Fibroblast of skin of abdomen (primary cell): ENCODE measurements at places on chromosomes 3 and 15.

- no peak for DNase-seq
Observed at GRCh38 chr3:125141596-125142419, 70.7 kb downstream of the SLC12A8 start.

DNA sequence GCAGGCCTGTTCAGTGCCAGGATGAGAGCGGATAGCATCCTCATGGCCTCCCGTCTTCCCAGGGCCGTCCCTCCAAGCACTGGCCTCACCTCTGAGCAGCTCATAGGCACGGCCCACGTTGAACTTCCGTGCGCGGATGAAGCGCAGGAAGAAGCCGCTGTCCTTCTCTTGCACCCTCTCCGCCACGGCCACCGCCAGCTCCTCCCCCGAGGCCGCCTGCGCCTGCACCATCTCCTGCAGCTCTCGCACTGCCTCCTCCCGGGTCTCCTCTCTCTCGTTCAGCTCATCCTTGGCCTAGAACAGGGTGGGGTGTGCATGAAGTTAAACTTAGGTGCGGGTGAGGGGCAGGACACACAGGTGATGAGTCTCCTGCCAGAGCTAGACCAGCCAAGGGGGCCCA, 4.3 kb downstream of the RLBP1 start:
- DNase-seq: no peak

GRCh38 chr3:127761441-127761801, 60.9 kb downstream of the MGLL start:
- DNase-seq: no peak

DNA sequence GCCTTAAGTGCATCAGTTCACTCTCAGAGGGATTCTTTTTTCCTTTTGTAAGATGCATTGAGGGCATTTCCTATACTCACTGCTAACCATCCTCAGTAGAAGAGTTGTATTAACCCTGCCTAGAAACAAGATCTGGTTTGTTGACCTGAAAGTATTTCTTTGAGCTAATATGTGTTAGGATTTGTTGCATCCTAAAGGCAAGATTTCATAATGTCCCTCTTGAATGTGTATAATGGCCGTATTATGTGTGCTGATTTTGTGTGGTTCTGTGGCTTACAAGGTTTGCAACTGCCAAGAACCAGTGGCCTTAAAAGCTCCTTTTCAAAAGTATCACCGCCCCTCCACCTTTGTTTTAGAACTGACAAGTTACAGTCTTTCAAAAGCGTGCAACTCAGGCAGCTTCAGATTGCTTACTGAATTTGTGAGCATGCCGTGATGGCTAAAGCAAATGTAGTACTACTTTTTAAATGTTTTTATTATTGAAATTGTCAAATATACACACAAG, 182.0 kb upstream of the BHLHE40 start:
- DNase-seq: no peak

DNA sequence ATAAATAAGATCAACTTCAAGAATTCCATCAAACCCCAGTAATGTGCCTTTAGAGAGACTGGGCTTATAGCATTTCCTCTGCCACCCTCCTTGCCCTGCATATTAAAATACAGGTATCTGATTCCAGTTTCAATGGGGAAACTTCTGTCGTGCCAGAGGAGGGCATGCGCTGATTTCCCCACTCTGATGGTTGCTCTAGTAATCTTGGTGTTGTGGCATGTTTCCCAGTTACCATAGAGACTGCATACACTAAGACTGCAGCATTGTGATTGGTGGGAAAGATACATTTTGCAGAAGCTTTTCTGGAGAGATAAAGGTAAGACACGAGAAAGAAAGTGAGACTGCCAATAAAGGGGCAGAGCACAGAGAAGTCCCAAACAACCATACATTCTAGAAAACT, 225.6 kb downstream of the TIGIT start:
- peak; percentile 45 for DNase-seq

- DNase-seq: no peak
Observed at GRCh38 chr3:97872525-97873042, 50.8 kb downstream of the CRYBG3 start.

- peak; percentile 91 for DNase-seq
Observed at GRCh38 chr15:78306176-78306774, 6.9 kb upstream of the SKIC8 start.

- DNase-seq: no peak
Observed at GRCh38 chr15:43749690-43750345, 3.6 kb downstream of the PDIA3 start.

DNA sequence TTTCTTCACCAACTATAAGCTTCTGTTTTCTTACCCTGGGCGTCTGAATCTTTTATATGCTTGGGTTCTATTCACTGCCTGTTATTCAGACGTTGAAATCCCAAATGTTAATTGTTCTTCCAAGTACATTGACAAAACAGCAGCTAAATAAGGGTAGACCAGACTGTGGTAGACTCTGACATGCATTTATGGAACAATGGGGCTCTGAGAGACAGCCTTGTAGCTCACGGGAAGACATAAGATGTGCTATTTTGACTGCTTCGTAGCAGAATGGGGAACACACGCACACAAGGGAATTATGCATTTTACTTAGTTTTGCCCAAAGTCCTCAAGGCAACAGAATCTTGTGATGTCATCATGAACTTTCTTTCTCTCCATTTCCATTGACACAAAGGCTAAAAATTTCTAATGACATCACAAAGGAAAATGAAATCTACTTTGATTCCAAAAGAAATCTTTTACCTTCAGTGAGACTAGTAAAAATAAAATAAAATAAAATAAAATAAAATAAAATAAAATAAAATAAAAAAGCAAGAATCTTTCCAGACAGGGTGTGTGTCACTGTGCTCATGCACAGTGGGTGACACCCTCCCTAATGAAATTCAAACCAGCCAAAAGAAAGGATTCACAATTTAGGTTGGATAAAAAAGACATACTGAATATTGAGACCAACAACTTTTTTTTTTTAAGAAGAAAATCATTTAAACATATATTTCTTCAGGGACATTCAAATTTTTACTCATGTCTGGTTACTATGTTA, 346.6 kb downstream of the ZBTB20 start:
- DNase-seq: no peak

DNA sequence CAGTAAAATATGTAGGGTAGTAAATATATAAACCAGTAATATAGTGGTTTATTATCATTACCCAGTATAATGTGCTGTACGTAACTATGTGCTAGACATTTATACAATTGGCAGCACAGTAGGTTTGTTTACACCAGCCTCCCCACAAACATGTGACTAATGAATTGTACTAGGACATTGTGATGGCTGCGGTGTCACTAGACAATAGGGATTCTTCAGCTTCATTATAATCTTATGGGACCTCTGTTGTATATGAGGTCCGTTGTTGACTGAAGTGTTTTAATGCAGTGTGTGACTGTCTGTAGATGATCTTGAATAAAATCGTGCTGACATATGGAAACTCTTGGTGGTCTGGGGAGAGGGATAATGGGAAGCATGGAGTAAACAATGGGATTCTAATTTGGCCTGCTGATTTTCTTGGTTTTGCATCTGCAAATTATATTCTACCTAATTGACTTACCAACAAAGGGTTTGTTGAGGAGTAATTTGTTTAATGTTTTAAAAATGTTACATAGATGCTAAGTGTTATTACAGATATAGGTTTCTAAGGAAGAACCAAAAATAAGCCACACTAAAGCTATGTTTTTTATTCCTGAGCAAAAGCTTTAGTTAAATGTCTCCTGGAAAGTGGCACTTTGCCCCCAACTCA, 496.5 kb upstream of the TBL1XR1 start:
- no peak for DNase-seq

- no peak for DNase-seq
Observed at GRCh38 chr3:105328338-105328730, 38.4 kb upstream of the ALCAM start.

DNA sequence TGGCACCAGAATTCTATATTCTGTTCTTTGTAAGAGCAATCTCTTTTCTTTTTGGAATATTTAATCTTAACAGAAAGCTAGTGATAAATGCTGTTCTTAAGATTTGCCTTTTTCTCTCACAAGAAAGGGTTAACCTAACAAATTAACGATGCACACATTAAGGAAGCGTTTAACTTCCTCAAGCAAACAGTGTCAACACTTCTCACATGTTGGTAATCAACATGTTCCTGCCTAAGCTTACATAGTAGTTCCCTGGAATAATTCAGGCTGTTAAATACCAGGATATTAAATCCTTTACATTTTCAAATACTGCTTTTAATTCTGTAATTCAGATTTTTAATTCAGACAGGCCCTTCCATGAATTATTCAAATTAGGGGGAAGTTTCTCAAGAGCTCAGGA, 67.4 kb upstream of the RPL35A start:
- no peak for DNase-seq

- DNase-seq: no peak
Observed at GRCh38 chr15:74270854-74271520, 34.9 kb downstream of the CCDC33 start.

- DNase-seq: no peak
Observed at GRCh38 chr3:143881095-143881494, 32.8 kb upstream of the SLC9A9 start.

DNA sequence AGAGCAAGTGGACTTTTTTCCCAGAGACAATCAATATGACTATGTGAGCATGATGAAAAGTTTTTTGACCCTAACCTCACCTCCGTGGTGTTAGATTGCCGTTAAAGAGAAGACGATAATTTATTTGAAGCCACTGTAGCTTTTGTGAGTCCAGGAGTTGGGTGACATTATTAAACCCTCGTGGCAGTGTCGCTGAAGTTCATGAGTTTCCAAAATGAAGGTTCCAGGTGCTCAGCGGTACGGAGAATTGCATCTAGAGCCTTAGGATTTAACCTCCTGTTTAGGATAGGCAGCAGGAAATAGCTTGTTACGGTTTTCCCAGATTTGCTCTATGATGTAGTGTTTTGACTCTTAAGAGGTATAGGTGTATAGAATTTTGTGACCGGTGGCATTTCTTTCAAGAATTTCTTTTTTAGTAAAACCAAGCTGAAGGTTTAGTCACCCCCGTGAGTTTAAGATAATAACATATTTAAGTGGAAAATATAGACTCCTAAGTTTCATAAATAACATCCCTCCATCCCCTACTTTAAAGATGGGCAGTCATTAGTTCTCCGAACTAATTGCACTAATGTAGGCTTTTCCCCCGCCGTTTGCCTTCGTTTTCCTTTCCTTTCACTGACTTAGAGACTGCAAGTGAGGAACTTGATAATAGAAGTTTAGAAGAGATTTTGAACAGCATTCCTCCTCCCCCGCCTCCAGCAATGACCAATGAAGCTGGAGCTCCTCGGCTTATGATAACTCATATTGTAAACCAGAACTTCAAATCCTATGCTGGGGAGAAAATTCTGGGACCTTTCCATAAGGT, 2.0 kb downstream of the SMC4 start:
- peak; percentile 78 for DNase-seq

DNA sequence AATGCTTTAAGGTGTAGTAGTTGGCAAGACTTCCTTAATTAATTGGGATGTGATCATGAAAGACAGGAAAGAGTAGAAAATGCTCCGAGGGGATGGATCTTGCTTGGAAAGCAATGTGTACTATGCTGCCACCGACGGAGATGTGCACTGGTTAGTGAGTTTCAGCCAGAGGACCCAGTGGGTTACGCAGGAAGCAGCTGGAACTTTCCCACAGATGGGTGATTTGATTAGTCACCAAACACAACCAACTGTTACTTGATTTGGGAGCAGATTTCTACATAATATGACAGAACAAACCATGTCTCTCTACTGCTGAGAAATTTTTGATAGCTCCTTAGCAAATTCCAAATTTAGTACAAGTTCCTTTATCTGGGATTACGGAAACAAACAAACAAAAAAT, 245.4 kb upstream of the MCTP2 start:
- no peak for DNase-seq

GRCh38 chr3:196796317-196796716, 56.7 kb downstream of the PAK2 start:
- no peak for DNase-seq

DNA sequence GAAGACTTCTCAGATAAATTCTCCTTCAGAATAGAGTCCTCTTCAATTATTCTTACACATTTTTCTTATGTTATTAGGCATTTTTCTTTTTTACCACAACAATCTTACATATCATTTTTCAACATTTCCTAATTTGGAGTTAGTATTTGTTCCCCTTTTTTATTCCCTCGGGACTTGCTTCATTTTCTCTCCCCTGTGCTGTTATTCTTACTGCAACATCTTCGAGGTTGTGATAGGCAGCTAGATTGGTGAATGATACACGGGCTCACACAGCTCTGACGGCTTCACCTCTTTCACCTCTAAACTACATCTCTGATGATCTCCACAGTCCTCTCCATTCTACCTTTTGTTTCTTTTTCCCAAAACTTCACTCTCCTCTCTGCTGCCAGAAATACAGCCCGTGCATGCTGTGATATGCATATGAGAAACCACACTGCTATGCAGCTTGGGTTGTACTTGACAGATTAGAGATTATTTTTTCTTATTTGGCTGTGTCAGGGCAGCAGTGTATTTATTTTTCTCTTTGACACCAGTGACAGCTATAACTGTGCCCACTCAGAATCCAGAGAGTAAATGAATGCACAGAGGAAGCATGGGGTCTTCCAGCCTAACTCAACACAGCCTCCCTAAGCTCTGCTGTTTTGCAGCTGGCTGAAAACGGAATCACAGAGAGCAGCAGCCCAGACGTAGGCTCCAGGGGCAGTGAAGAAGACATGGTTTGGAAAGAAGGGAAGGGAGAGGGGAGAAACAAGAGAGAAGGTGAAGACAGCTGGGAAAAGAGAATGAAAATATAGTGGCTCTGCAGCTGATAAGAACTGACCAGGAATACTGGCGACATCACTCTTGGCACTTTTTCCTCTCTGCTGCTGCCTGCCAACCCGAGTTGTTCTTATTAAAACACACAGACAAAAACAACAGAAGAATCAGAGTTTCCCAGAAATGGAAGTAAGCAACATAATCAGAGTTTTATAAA, 61.8 kb downstream of the SLC9A9 start:
- no peak for DNase-seq

GRCh38 chr15:80870893-80871292, 91.7 kb downstream of the CEMIP start:
- peak; percentile 17 for DNase-seq

GRCh38 chr15:90262426-90262825, 3.0 kb upstream of the NGRN start:
- no peak for DNase-seq

DNA sequence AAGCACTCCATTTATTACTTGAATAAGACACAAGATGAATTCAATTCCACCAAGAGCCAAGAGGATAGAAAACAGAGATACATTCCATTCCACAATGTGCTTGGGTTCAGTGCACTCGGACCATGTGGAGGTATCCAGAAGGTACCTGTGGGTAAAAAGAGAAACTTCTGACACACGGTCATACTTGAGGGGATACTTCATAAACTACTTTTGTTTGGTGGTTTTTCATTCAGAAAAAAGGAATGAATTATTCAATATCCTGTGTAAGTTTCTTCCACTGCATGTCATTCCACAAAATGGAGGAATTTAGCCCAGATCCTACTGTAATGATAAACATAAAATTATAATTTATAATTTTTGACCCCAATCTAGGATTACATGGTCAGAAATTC, 5.7 kb downstream of the TM4SF1 start:
- no peak for DNase-seq

GRCh38 chr15:26772154-26773066, at the start of gene GABRB3:
Gene GABRB3 (minus strand): TSS chr15:26773066.
- no peak for DNase-seq

- DNase-seq: peak; percentile 79
Observed at GRCh38 chr15:85406916-85407315, 26.5 kb downstream of the AKAP13 start.

GRCh38 chr3:45224824-45225464, 1.1 kb downstream of the TMEM158 start:
- peak; percentile 71 for DNase-seq

GRCh38 chr3:99246010-99246654, 344.6 kb upstream of the DCBLD2 start:
- DNase-seq: peak; percentile 68
